Body of pancreas (tissue), 4 donors: ENCODE measurements at places on chromosomes 12 and 14. TPM values are rescaled to one million over a fixed set of nuclear protein-coding genes. Genes with fewer than 3 reads are reported as not detected.

DNA sequence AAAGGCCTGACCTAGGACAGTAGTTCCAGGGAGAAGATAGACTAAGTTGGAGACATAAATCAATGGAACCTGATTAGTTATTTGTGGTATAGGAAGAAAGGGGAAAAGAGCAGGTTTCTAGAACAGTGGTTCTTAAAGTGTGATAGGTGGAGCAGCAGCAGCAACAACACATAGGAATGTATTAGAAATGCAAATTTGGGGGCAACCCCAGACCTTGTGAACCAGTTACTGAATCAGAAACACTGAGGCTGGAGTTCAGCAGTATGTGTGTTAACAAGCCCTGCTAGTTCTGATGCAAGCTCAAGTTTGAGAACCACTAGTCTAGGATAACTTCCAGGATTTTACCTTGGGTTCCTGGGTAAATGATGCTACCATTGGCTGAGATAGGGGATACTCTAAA lies 308.7 kb downstream of the EMP1 start:
- DNase-seq, result no peak

DNA sequence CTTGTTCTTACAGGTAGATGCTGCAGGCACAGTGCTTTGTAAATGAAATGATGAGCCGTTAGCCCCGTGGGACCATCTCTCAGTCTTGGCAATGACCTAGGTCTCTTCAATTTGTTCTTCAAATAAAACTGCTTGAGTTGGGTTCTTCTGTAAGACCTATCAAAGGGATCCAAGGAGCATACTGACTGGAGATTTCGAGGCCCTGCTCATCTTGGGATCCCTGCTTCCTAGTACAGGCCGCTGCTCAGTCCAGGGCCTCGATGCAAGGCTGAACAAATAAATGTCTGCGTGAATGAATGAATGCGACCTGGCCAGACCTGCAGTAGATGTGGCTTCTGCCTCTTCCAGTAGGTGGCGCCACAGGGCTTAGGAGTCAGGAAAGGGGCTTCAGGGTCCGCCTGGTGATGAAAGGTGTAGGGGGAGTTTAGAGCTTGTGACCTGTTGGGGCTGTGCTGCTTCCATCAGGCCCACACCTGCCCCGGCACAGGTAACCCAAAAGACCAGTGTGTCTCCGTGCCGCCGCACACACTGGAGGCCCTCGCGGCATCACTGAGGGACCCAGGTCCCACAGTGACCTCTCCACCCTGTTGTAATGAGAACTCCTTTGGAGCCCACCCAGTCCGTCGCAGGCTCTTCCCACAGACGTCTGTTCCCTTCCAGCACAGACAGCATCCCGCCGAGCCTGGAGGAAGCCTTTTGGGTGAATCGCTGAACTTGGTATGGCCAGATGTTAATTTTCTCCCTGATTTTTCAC lies 4.4 kb downstream of the CACNA1C start:
- peak; percentile 42 for DNase-seq

- DNase-seq, result no peak
Observed at GRCh38 chr14:88831284-88831683, 6.8 kb downstream of the TTC8 start.

GRCh38 chr14:103630364-103631108 lies 1.5 kb downstream of the KLC1 start:
- no peak for DNase-seq

DNA sequence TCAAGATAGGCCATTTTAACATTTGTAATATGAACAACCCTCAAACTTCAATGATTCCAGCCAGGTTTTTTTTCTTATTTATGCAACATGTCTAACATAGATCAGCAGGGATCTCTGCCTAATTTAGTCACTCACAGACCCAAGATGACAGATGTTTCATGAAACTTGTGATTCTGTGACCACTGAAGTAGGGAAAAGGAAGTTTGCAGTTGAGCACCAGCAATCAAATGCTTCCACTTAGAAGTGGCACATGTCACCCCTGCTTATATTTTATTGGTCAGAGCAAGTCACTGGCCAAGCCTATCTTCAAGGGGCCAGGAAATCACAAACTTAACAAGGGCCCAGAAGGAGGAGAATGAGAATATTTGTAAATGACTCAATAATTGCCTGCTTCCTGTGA lies 150.6 kb downstream of the BCAT1 start:
- no peak for DNase-seq

- DNase-seq, result no peak
Observed at GRCh38 chr12:55008944-55009585, 10.7 kb upstream of the NEUROD4 start.

GRCh38 chr12:130338794-130339601 lies 1.3 kb downstream of the PIWIL1 start:
- DNase-seq, result no peak

Gene SLC5A8
- not detected for total RNA-seq

Gene KRT83
- total RNA-seq, result not detected

Gene PIWIL1
- not detected for total RNA-seq

Gene GPHN
- 24.1 TPM for total RNA-seq
